Midbrain (tissue), 1 donor: ENCODE measurements at places on chromosomes 11 and 22.

GRCh38 chr11:63343130-63343529 lies 26.5 kb upstream of the SLC22A9 start:
- no peak for DNase-seq

DNA sequence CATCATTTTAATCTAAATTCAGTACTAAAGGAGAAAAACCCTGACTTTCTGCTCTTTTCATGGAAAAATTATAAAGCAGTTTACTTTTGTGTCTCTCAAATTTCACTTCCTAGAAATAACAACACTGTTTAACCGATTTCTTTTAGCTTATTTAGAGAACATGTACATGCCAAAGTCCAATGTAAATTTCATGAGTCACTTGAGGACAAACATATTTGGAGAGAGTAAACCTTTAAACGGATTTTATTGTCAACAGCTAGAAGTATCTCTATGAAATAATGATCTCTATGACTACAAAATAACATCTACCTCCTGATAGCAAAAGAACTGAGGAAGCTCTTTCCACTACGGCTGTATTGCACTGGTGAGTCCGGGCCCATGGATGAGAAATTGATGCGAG lies 46.3 kb upstream of the SLC22A25 start:
- DNase-seq = no peak

GRCh38 chr11:18578975-18579598 lies 9.4 kb downstream of the UEVLD start:
- no peak for DNase-seq

GRCh38 chr11:7418906-7419305 lies 66.4 kb upstream of the OLFML1 start:
- no peak for DNase-seq

DNA sequence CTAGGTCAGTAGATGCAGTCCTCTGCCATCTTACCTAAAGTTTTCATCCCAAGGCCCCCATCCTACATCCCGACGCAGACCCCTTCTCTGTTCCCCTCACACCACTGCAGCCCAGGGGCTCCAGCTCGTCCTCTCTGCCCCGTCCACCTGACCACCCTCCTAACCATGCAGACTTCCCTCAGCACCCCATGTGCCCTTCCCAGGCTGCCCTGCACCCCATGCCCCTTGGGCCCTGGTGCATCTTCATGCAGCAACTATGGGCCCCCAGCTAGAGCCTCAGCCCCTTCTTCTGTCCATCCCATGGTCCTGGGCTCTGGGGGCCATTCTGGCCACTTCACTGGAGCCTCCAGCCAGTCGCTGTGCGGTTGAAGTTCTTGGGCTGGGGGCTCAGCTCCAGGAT lies 2.9 kb downstream of the PRR33 start:
- no peak for DNase-seq

- no peak for DNase-seq
Measured at GRCh38 chr11:86422371-86422770, 47.7 kb downstream of the CCDC81 start.

GRCh38 chr22:19568337-19569275 lies 44.4 kb upstream of the CLDN5 start:
- no peak for DNase-seq

DNA sequence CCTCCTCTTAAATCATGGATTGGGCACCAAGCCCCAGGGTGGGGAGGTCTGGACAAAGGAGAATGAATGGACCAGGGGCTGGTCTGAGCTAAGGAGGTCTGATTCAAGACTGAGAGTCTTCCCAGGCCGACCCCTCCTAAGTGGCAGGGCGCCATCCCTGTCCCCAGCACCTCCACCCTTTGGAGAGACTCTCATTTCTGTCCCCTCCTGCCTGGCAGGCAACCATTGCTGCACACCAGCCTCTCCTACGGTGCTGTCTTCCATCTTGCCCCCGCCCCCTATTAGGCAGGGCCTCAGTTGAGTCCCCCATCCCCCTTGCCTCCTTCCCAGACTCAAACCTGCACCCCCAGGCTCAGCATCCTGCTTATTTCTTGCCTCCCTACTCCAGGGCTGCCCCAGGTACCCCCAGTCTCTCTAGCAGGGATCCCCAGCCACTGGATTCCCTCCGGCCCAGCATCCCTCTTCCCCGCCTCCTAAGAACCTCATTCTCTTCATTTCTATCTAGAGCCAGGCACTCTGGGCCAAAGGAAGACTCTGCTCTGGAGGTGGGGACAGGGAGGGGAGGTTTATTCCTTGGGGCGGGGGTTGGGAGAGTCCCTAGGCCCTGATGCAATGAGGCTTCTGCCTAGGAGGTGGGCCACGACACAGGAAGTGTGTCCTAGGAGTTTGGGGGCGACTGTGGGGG lies 1.7 kb upstream of the RCOR2 start:
- peak; percentile 28 for DNase-seq

GRCh38 chr11:1162491-1163311 lies 4.9 kb downstream of the MUC5AC start:
- no peak for DNase-seq

DNA sequence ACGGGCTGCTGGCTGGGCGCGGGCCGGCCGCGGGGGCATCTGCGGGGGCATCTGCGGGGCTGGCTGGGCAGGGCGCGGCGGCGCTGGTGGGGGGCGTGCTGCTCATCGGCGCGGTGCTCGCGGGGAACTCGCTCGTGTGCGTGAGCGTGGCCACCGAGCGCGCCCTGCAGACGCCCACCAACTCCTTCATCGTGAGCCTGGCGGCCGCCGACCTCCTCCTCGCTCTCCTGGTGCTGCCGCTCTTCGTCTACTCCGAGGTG lies 194 bp downstream of the DRD4 start:
- DNase-seq = no peak

GRCh38 chr22:26127126-26127525 lies 42.1 kb upstream of the SEZ6L start:
- DNase-seq = no peak

DNA sequence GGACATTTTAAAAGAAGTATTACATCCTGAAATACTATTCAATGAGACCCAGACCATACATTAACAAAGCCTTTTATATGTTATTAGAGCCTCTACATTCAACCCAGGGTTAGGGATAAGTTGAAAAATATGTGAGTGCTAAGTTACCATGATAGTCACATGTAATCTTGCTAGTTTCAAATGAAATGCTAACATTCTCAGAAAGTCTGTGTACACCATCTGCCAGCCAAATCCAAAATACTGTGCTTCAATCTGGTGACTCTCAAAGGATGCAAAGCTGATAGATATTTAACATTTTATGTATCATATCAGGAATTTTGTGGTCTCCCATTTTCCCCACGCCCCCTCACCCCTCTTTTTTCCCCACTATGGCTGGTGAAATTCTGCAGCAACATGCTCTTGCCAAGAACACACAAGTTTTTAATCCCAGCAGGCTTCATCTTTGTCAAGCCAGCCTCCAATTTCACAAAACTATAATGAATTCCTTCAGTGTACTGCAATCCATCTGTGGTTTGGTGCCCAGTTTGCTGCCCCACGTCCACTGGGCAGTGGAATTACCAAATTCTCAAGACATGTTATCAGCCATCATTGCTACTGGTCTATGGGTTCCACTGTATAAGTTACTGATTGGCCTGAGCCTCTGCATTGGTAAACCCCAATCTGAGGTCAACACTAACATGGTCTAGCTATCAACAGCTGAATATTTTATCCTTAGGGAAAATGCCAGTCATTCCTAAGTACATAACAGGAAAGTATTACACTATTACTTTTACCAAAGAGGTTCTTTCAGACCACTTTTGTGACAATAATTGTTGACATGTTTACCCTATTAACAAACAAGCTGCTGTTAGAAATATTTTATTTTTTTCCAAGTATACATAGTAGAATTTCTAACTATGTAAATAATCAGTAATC lies 1.5 kb upstream of the PICALM start:
- DNase-seq = no peak

DNA sequence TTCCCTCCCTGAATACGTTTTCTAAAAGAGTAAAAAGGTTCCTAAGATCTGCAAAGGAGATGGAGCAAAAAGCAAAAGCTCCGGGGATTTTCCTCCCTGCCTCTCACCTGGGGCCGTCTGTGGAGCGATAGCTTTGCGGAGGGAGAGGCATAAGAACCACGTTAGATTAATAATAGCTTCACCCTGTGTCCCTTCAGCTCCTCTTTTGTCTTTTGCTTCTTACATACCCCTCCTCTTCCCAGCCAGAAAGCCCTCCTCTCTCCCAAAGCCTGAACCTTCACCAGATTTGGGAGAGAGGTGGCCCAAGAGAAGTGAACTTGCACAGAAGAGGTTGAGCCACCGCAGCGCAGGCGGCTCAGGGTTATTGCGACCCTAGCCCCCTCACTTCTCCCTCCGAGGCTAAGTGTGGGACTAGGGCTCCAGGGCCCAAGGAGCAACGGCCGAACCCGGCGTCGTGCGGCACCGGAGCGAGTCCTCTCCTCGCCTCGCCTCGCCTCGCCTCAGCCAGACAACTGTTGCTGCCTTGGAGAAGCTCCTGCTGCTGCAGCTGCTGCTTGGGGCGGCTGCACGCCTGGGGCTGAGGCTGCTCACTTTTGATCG lies 97.6 kb upstream of the HSD17B12 start:
- DNase-seq = no peak

DNA sequence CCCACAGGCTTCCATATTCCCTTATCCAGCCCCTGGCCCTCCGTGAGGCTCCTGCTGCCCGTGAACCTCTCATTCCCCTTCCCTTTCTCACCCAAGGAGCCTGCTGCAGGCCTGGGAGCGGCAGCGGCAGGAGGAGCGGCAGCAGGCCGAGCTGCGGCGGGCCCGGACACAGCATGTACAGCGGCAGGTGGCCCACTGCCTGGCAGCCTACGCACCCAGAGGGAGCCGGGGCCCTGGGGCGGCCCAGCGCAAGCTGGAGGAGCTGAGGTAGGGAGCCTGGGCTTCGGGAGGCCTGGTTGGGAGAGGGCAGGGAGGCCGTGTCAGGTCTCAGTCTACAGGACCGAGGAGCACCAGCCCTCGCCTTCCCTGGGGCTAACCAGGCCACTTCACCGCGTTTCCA lies 8.1 kb upstream of the SART1 start:
- DNase-seq = no peak

GRCh38 chr22:31141551-31141950 lies 1.2 kb upstream of the PLA2G3 start:
- DNase-seq = no peak

GRCh38 chr11:133104009-133104744 lies 428.1 kb downstream of the OPCML start:
- DNase-seq = no peak

- no peak for DNase-seq
Measured at GRCh38 chr11:60785136-60785535, at the start of gene MS4A10. Gene MS4A10 (plus strand): TSS chr11:60785333. CDS start chr11:60790336, 5,003 bp downstream.

DNA sequence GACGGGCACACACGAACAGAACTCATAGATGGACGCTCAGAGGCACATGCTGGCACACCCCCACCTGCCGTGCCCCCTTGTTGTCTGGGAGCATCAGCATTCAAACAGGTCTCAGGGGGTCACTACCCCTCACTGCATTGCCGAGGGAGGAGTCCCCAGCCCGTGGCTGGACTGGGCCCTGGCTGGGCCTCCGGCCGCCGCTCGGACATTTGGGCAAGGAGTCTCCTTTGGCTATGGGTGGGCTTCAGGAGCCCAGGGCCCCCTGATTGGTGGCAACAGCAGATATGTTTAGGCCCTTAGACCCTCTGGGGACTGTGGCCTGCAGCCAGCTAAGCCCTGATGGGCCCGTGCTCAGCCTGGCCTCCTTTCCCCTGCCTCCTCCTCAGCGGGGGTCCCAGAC lies 41.9 kb downstream of the FLRT1 start:
- DNase-seq = no peak

- DNase-seq = no peak
Measured at GRCh38 chr11:64858467-64859263, 14.2 kb upstream of the CDC42BPG start.

- DNase-seq = no peak
Measured at GRCh38 chr22:24094966-24095365, 83.9 kb downstream of the CABIN1 start.

- DNase-seq = no peak
Measured at GRCh38 chr22:44444341-44445306, 53.4 kb downstream of the RTL6 start.

DNA sequence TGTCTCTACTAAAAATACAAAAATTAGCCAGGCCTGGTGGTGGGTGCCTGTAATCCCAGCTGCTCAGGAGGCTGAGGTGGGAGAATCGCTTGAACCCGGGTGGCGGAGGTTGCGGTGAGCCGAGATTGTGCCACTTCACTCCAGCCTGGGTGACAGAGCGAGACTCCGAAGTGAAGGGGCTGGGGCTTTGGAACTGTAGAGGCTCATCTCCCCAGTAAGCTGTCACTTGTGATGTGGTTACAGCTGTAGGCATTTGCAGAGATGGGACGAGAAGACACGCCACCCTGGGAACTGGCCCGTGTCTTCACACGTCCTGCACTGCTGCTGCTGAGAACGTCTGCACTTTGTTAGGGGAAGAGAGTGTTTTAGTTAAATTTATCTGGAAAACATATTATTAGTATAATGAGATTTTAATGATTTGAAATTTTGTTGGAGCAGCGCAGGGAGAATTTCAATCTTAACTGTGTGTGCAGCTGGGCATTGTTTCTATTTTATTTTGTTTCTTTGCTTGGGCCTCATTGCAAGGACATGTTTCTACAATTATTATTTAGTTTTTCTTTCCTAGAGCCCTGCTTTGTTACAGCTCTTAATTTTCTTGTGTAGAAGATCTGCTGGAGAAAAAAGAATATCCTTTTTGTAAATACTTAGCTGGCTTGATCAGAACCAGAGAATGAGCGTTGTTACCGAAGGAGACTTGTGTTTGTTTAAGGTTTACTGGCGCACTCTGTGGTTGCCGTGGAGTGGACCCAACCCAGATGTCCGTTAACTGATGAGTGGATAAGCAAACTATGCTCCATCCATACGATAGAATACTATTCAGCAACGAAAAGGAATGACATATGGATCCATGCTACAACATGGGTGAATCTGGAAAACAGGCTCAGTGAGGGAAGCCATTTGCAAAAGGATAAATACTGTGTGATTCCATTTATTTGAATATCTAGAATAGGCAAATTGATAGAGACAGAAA lies 18.4 kb downstream of the PARVB start:
- DNase-seq = no peak

GRCh38 chr11:43738600-43739409 lies 58.3 kb downstream of the HSD17B12 start:
- no peak for DNase-seq

GRCh38 chr11:120012245-120012644 lies 125.7 kb downstream of the TRIM29 start:
- DNase-seq = no peak

DNA sequence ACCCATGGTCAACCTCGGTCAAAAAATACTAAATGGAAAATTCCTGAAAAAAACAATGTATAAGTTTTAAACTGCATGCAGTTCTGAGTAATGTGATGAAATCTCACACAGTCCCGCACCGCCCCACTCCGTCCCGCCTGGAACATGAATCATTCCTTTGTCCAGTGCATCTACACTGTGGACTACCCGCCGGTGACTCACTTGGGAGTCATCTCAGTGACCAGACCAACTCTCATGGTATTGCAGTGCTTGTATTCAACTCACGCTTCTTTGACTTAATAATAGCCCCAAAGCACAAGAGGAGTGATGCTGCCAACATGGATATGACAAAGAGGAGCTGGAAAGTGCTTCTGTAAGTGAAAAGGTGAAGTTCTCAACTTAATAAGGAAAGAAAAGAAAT lies 48.8 kb downstream of the ARHGAP32 start:
- DNase-seq = peak; percentile 50

GRCh38 chr11:102345904-102346303 lies 1.1 kb upstream of the BIRC2 start:
- DNase-seq = no peak

- DNase-seq = no peak
Measured at GRCh38 chr11:119776031-119776636, 47.1 kb upstream of the NECTIN1 start.

GRCh38 chr11:86644291-86644690 lies 28.1 kb downstream of the ME3 start:
- no peak for DNase-seq

GRCh38 chr22:25518000-25518663 lies 46.3 kb upstream of the GRK3 start:
- DNase-seq = no peak
